A375 (cell line): ENCODE measurements at places on chromosomes 1 and 21. TPM values are rescaled to one million over a fixed set of nuclear protein-coding genes. Genes with fewer than 3 reads are reported as not detected.

Gene UQCRHL
- 14.8 and 21.4 TPM in 2 replicates for total RNA-seq

Gene CELA2A
- not detected in 2 replicates for total RNA-seq

Gene BEST4
- not detected in 2 replicates for total RNA-seq

Gene TBX19
- 0.98 and 1.0 TPM in 2 replicates for total RNA-seq

Gene FAM229A
- total RNA-seq = 4.8 and 7.3 TPM in 2 replicates

Gene BATF3
- total RNA-seq = 4.9 and 5.9 TPM in 2 replicates

Gene C1QB
- total RNA-seq = not detected in 2 replicates

Gene LCE3E
- total RNA-seq = not detected in 2 replicates

Gene CRP
- not detected in 2 replicates for total RNA-seq

Gene CA6
- total RNA-seq = not detected in 2 replicates

Gene MTARC2
- total RNA-seq = 0.64 and 3.5 TPM in 2 replicates
